ENCODE measurements at places on chromosomes 12 and 14. TPM values are rescaled to one million over a fixed set of nuclear protein-coding genes. Genes with fewer than 3 reads are reported as not detected.

GRCh38 chr14:55129428-55130195 lies 560 bp downstream of the LGALS3 start:
- no peak for DNase-seq

DNA sequence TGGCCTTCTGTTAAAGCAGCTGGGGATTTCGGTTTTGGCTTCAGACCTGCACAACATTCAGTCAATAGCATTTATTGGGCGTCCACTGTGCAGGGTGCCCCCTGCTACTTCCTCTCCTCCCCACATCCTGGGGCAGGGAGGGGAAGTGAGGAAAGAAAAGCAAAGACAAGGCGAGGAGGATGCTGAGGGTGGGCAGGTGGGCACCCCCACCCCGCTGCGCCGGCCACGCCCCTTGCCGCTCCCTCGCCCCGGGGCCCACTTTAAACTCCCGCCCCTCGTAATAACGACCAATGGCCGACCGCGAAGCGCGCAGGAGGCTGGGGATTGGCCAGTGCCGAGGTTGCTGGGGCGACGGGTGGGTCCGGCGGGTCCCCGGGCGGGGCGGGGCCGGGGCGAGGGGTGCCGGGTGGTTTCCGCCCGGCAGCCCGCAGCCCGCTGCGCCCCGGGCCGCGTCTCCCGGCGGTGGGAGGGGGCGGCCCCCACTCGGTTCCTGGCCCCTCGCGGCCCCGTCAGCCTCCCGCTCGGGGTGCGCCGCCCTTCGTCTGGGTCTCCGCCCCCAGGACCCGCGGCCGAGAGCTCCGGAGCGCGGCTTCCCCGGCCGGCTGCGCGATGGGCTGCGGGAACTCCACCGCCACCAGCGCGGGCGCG lies at the start of gene C12orf75:
Gene C12orf75 (plus strand): TSS at position 409 of the 648 bp plus-strand sequence. CDS start 201 bp downstream, at position 610.
- peak; percentile 90 for DNase-seq

DNA sequence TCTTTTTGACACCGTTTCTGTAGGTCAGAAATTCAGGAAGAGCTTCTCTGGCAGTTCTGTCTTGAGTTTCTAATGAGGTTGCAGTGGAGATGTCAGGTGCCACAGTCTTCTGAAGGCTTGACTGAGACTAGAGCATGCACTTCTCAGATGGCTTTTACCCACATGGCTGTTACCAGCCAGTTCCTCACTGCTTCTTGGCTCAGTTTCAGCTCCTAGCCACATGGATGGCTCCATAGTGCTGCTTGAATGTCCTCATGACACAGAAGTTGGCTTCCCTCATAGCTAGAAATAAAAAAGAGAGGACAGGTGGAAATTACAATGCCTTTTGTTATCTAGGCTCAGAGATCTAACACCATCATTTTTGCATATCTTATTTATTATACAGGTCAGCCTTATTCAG lies 38.1 kb upstream of the SLC2A13 start:
- DNase-seq, result no peak

- no peak for DNase-seq
Measured at GRCh38 chr12:96240656-96241055, 46.5 kb downstream of the ELK3 start.

- DNase-seq, result no peak
Measured at GRCh38 chr12:132285991-132286681, 43.3 kb downstream of the GALNT9 start.

GRCh38 chr12:128336204-128337070 lies 69.5 kb downstream of the TMEM132C start:
- DNase-seq, result no peak

CMA1 gene
- total RNA-seq, result not detected

SERPINA1 gene
- 29.9 TPM for total RNA-seq

KCNMB4 gene
- total RNA-seq, result 1.3 TPM
